ENCODE measurements at places on chromosomes 11 and 22. TPM values are rescaled to one million over a fixed set of nuclear protein-coding genes. Genes with fewer than 3 reads are reported as not detected.
A peak's percentile ranks its signal among the peaks of the same experiment; 100 is the strongest.

Gene OR5I1
- total RNA-seq, result not detected

GRCh38 chr11:19193916-19194315 lies 7.9 kb downstream of the CSRP3 start:
- no peak for DNase-seq
- H3K4me1 ChIP-seq, result no peaks in the 10 kb centered on the region
- no peak overlapping the region for H3K4me3 ChIP-seq

DNA sequence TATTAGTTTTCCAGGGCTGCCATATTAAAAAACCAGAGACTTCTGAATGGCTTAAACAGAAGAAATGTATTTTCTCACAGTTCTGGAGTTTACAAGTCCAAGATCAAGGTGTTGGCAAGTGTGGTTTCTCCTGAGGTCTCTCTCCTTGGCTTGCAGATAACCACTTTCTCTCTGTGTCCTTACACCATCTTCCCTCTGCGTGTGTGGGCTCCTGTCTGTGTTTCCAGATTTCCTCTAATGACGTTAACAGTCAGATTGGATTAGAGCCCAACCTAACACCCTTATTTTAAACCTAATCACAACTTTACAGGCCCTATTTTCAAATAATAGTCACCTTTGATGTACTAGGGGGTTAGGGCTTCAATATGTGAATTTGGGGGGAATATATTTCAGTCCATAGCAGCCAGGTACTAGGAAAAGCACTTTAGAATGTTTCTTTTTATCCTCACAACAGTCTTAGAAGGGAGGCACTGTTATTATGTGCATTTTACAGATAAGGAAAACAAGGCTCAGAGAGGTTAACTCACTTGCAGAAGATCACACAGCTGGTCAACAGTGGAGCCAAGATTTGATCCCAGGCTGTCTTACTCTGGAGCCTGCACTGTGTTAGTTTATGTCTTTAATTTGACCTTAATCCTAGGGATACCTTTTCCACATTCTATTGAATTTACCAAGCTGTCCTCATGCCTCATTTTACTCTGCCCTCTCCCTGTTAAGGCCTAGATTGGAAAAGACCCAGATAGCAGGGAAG lies 116.4 kb upstream of the CRYBB3 start:
- H3K36me3 ChIP-seq, result no peaks in the 10 kb centered on the region
- no peak overlapping the region for H3K4me3 ChIP-seq
- no peak for DNase-seq
- no peak overlapping the region for H3K27ac ChIP-seq
- H3K27me3 ChIP-seq, result no peaks in the 10 kb centered on the region
- peaks cover 5% of the 10 kb centered on the region for H3K4me1 ChIP-seq

- no peaks in the 10 kb centered on the region for H3K27me3 ChIP-seq
- DNase-seq, result no peak
- no peaks in the 10 kb centered on the region for H3K4me1 ChIP-seq
- no peaks in the 10 kb centered on the region for H3K36me3 ChIP-seq
Measured at GRCh38 chr22:38423512-38424503, 31.2 kb downstream of the KCNJ4 start.

- peak; percentile 89 for DNase-seq
- H3K4me1 ChIP-seq, result peaks cover 27% of the 10 kb centered on the region
- H3K27me3 ChIP-seq, result no peaks in the 10 kb centered on the region
- no peaks in the 10 kb centered on the region for H3K36me3 ChIP-seq
Measured at GRCh38 chr22:39174498-39175352, 22.2 kb upstream of the CBX7 start.

DNA sequence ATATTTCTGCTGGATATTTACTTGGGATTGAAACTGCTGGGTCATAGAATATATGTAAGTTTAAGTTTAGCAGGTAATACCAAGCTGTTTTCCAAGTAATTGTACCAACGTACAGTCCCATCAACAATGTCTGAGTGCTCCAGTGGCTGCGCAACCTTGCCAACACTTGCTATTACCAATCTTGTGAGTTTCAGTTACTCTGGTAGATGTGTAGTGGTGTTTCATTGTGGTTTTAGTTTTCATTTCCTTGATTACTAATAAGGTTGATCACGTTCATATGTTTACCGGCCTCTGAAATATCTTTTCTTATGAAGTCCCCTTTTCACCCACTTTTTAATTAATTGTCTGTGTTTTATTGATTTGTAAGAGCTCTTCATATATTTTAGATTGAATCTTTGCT lies 370.6 kb upstream of the CADM1 start:
- H3K4me3 ChIP-seq, result no peak overlapping the region
- no peak for DNase-seq
- no peak overlapping the region for H3K27ac ChIP-seq
- H3K4me1 ChIP-seq, result no peaks in the 10 kb centered on the region
- no peaks in the 10 kb centered on the region for H3K27me3 ChIP-seq
- no peaks in the 10 kb centered on the region for H3K36me3 ChIP-seq

GRCh38 chr11:103532133-103532788 lies 423.0 kb downstream of the DYNC2H1 start:
- no peaks in the 10 kb centered on the region for H3K27me3 ChIP-seq
- DNase-seq, result no peak

Gene POU2AF2
- total RNA-seq, result 0.28 TPM

DNA sequence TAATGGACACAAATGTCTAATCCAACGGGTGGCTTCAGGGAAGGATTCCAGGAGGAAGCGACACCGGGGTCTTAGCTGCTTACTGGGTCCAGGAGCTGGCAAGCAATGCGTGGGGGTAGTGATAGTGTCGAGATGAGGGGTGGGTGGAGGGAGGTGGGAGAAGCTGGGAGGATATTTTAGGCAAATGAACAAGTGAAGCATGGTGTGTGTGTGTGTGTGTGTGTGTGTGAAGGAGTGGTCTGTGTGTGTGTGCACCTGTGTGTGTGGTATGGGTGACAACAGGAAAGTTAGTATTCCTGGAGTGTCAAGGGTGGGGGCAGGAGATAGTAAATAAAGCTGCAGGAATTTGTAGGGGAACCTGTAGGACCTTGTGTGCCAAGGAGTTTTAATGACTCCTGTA lies 126.9 kb upstream of the ZBED5 start:
- no peak overlapping the region for H3K27ac ChIP-seq
- DNase-seq, result no peak
- no peaks in the 10 kb centered on the region for H3K36me3 ChIP-seq
- H3K27me3 ChIP-seq, result no peaks in the 10 kb centered on the region
- no peak overlapping the region for H3K4me3 ChIP-seq

Measured in ovary (tissue), 10 donors.